ENCODE measurements at places on chromosomes 2 and 18.

DNA sequence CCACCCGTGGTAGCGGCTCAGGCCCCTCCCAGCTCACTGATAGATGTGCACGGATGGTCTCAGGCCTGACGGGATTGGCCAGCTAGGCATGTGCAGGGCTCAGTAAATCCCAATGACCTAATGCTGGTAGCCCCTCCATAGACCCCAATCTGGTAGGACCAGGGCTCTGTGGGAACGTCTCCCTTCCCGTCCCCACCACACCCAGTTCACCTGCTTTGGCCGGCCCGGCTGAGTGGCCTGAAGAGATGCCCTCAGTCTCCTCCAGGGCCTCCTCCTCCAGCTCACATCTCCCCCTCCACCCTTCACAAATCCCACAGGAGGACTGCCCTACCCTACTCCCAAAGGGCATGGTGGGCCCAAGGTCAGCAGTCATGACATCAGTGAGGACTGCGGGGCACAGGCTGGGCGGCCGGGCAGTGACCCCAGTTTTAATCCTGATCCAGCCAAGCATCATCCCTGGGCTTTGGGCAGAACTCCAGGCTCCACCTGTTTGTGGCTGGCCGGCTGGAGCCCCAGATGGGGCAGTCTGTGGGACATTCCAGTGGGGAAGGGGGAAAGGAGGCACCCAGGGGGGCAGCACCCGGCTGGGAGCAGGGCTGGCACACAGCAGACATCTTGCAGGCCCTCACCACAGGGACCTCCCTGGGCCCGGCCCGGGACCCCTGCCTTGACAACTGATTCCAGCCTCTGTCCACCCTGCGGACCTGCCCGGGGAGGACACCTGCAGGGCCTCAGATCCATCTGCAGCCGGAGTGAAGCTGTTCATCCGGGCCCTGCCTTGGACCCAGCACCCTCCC is 2.3 kb downstream of the KIF1A start:
- no peak for DNase-seq

GRCh38 chr2:169798397-169798717 is 314 bp upstream of the SSB start:
- DNase-seq: no peak

DNA sequence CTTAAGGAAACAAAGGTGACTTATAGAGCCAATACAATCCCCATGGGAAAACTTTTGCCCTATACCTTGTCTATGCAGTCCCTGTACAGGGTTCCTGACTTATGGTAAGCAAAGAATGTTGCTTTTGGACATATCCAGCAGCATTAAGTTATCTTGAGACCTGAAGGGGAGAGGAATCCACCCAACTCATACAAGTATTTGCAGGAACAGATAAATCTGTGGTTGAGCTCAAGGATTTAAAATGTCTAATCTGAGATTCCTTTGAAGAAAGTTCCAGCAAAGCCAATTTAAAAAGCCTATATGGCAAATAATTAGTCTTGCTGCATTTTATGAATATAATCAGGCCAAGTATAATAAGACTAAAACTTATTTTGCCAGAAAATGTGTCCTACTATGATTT is 739.5 kb upstream of the CDH2 start:
- no peak for DNase-seq

GRCh38 chr2:223048519-223048918 is 3.5 kb upstream of the KCNE4 start:
- DNase-seq: no peak

DNA sequence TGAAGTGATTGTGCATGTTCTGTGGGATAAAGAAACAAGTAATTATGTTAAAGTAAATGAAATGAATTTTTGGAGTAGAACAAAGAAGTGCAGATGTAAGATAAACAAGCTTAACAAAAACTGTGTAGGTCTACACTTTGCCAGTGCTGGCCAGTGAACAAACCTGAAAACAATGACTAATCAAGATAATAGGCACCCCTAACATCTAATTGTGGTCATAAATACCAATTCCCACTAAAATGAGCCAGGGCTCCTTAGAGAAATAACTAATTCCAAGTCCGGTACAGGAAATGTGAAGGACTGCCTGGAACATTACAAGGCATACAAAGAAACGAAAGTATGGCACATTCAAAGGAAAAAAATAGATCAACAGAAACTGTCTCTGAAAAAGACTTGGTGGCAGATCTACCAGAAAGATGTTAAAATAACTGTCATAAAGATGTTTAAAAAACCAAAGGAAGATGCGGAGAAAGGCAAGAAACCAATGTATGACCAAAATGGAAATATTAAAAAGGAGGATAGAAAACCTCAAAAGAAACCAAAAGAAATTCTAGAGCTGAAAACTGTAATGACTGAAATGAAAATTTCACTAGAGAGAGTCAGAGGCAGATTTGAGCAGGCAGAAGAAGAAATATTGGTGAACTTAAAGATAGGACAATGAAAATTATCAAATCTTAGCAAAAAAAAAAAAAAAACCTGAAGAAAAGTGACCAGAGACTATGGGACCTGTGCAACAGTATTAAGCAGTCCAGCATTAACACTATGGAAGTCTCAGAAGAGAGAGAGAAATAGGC is 94.7 kb upstream of the SLC66A3 start:
- no peak for DNase-seq

Data from cortex of kidney (tissue), 1 donor.